ENCODE measurements at places on chromosomes 1 and 21.

DNA sequence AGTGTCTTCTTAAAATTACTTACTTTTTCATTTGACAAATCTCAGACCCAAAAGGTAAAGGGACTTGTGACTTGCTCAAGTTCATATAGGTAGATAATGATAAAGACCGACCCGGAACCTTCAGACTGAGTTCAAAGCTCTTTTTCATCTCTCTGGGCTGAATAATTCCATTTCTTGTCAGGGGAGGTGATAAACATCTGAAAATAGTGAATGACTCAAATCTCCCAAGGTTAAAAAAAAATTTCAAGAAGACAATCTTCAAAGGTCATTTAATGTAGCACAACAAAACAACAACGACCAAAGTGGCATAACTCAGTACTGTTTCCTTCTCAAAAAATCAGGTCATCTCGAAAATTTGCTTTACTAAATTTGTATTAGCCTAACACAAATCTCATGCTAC, 20.6 kb downstream of the LUZP1 start:
- no peak for DNase-seq

- DNase-seq, result no peak
Measured at GRCh38 chr1:111251570-111251969, 24.1 kb downstream of the CHI3L2 start.

- DNase-seq, result no peak
Measured at GRCh38 chr1:23699280-23700179, 7.9 kb downstream of the RPL11 start.

GRCh38 chr1:26799479-26800142, 11.9 kb downstream of the PIGV start:
- peak; percentile 54 for DNase-seq

GRCh38 chr1:203171341-203172183, 4.1 kb downstream of the MYBPH start:
- DNase-seq, result no peak

GRCh38 chr1:1199141-1199960, 7.0 kb downstream of the TNFRSF18 start:
- no peak for DNase-seq

- DNase-seq, result peak; percentile 10
Measured at GRCh38 chr1:205563927-205564441, 59.5 kb downstream of the CDK18 start.

DNA sequence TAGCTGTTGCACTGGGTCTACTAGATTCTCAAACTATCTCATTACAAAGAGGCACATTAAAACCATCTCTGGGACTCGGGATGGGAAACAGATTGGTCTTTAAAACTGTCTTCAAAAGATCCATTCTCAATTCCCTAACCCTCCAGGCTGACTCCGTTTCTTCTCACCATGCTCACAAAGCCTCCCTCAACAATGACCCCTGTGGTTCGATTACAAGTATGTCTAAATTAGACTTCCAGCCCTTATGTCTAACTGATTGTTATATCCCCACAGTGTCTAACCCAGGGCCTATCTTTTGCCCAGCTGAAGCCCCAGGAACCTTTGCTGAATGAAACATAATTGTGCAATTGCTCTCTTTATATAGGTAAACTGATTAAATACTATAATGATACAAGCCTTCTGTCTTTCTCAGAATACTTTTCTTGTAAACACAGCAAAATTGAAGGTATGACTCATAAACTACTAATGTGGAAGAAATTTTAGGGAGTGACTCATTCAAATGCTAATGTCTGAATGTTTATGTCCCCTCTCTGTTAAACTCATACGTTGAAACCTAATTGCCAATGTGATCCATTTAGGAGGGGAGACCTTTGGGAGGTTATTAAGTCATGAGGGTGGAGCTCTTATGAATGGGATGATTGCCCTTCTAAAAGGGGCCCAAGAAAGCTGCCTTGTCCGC, 65.6 kb upstream of the DAB1 start:
- DNase-seq, result no peak

- DNase-seq, result no peak
Measured at GRCh38 chr1:221794079-221794670, 52.3 kb upstream of the DUSP10 start.

DNA sequence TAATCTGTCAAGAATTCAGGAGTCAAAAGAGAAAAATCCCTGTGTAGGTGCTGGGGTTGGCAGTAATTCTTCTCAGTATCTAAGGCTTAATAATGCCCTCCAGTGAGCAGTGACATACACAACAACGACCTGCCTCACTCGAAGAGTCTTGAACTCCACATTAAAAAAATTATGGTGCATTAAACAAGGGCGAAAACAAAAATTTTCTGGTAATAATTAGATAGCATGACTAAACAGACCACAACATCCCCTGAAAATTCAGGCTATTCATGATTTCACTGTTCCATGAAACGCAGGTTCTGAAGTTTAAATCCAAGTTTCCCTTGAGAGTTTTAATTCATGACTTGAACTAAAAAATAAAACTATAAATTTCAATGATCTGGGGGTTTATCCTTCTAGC, 5.1 kb downstream of the SRSF4 start:
- no peak for DNase-seq

DNA sequence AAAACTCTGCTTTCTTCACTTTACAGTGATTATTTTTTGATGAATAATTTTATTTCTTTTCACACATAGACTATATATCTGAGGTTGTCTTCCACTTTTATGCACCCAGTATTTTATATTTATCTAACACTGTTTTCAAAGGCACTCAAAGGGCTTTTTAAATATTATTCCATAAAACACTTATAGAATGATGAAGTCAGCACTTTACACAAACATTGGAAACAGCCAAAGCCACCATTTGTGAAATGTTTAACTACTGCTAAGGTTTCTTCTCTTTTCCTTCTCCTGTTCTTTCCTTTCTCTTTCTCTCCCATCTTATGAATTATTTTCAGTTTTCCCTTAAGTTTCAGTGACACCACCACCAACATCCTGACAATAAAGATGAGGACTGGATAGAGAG, 317.7 kb upstream of the FAM78B start:
- no peak for DNase-seq

GRCh38 chr21:17859661-17860060, 40.5 kb upstream of the C21orf91 start:
- DNase-seq, result no peak

All from head of caudate nucleus (tissue), 42 donors.